ENCODE measurements at places on chromosomes 3 and 15. TPM values are rescaled to one million over a fixed set of nuclear protein-coding genes. Genes with fewer than 3 reads are reported as not detected.
A peak's percentile ranks its signal among the peaks of the same experiment; 100 is the strongest.

ITIH1 gene
- not detected for total RNA-seq

HES1 gene
- 0.34 TPM for total RNA-seq

- no peaks in the 10 kb centered on the region for H3K27me3 ChIP-seq
- no peaks in the 10 kb centered on the region for H3K4me1 ChIP-seq
- DNase-seq: no peak
- no peaks in the 10 kb centered on the region for H3K36me3 ChIP-seq
Observed at GRCh38 chr15:53580366-53580765, 179.1 kb downstream of the WDR72 start.

PAQR5 gene
- total RNA-seq: not detected

TGM4 gene
- total RNA-seq: not detected

EFCC1 gene
- not detected for total RNA-seq

GRCh38 chr15:64225804-64226203 is 63.0 kb upstream of the PPIB start:
- no peak for DNase-seq
- H3K4me3 ChIP-seq: no peak overlapping the region
- peaks cover 9% of the 10 kb centered on the region for H3K4me1 ChIP-seq
- H3K36me3 ChIP-seq: peaks cover 4% of the 10 kb centered on the region

DNA sequence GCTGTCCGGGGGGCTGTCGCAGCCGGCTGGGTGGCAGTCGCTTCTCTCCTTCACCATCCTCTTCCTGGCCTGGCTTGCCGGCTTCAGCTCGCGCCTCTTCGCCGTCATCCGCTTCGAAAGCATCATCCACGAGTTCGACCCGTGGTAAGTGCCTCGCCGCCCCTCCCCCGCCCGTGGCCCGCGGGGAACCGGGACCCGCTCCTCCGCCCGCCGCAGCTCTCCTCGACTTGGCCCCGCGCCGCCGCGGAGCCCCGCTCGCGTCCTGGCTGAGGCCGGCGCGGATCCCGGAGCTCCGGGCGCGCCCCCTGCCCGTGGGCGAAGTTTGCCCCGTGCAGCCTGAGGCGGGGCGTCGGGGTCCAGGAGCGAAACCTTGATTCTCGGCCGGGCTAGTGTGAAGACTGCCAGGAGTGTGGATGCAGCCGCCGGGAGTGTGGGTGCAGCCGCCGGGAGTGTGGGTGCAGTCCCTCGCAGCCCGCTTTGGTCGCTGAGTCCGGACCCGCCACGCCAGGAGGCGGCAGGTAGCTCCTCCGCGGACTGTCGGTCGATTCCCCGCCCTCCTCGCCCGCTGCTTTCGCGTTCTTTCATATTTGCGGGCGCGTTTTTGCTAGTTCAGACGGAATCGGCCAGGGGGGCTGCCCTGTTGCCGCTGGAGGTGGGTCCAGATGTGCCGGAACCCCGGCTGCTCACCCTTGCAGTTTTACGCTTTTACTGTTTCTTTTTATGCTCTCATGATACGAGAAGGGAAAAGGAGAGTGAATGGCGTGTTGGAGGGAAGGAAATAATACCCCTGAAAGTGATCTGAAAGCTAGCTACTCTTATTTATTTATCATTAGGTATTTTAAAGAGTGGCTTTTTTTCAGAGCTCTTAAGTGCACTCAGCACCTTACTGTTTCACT is 692 bp downstream of the STT3B start:
- H3K36me3 ChIP-seq: no peaks in the 10 kb centered on the region
- DNase-seq: peak; percentile 71
- H3K4me3 ChIP-seq: peak overlapping the region; percentile 96
- H3K4me1 ChIP-seq: peaks cover 17% of the 10 kb centered on the region

DNA sequence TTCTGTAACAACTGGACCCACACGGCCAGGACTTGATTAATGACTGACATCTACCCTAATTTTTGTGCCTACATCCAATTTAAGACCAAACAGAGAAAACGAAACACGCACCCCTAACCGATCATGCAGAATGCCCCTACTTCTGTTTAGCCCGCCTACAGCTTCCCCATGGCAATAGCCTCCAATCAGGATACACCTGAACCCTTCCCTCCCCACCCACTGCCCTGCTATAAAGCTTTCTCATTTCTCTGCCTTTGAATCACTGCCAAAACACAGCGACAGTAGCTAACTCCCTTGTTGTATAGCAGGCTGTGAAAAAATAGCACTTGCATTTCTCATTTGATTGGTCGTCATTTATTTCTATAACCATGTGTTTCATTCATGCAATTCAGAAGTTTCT is 45.2 kb upstream of the DPPA4 start:
- H3K27ac ChIP-seq: no peak overlapping the region
- no peaks in the 10 kb centered on the region for H3K27me3 ChIP-seq
- H3K36me3 ChIP-seq: no peaks in the 10 kb centered on the region
- H3K4me3 ChIP-seq: no peak overlapping the region
- peaks cover 2% of the 10 kb centered on the region for H3K4me1 ChIP-seq

DNA sequence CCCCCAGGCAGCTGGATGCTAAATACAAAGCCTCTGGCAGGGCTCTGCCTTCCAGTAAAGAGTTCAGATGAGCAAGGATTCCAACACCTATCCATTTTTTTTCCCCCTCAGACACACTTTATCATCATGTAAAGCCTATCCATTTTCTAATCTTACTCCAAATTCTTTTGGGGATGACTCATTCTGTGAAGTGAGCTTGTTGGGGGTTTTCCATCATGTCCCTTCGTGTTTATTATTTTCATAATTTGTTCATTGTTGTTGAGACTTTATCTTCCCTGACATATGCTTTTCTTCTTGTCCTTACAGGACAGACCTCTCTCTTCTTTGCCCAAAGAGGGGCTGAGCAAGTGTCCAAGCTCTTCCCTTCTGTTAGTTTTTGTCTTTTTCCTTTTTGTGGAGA is 34.7 kb upstream of the SH3BP5 start:
- no peaks in the 10 kb centered on the region for H3K27me3 ChIP-seq
- H3K4me3 ChIP-seq: no peak overlapping the region
- H3K4me1 ChIP-seq: peaks cover under 1% of the 10 kb centered on the region
- DNase-seq: no peak
- H3K27ac ChIP-seq: no peak overlapping the region

- DNase-seq: no peak
- peaks cover 16% of the 10 kb centered on the region for H3K4me1 ChIP-seq
- H3K36me3 ChIP-seq: no peaks in the 10 kb centered on the region
- H3K27me3 ChIP-seq: peaks cover 1% of the 10 kb centered on the region
Observed at GRCh38 chr15:39250460-39251186, 330.3 kb upstream of the THBS1 start.

SHC4 gene
- total RNA-seq: 4.4 TPM

DNA sequence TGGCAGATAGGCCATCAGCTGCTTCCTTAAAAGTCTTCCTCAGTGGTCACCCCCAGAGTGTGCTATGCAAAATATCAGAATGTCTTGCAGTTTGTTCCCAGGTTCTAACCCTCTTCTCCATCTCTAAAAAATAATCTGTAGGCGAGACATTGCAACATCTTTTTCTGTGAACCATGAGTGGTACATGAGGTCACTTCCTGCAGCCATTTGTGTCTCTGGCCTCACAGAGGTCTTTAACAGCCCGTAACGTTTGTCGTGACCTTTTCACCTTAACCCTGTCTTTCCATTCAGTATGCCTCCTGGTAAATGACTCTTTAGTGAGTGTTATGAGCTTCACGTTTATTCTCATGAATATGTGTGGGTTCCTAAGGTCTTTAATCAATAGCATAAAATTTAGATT is 145.4 kb downstream of the KLHL25 start:
- H3K4me3 ChIP-seq: no peak overlapping the region
- DNase-seq: no peak
- H3K27ac ChIP-seq: peak overlapping the region; percentile 72
- no peaks in the 10 kb centered on the region for H3K36me3 ChIP-seq
- peaks cover 6% of the 10 kb centered on the region for H3K4me1 ChIP-seq

- no peak for DNase-seq
- H3K27ac ChIP-seq: no peak overlapping the region
- H3K36me3 ChIP-seq: no peaks in the 10 kb centered on the region
- no peaks in the 10 kb centered on the region for H3K27me3 ChIP-seq
Observed at GRCh38 chr15:48010316-48010715, 110.5 kb upstream of the SLC24A5 start.

DNA sequence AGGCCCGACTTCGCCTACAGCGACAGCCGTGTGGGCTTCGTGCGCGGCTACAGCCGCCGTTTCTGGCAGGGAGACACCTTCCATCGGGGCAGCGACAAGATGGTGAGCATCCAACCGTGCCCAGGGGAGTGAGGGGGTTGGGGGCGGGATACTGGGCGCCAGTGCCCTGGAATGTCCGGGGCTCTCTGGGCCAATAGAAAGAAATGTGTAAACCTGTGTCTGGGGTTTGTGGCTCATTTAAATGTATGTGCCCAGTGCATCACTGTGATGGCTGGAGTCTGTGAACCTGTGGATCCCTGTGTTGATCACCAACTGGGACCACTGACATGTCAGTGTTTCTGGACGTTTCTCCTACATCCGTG is 423 bp downstream of the CHAC1 start:
- peak; percentile 32 for DNase-seq
- peaks cover 19% of the 10 kb centered on the region for H3K27me3 ChIP-seq
- H3K4me3 ChIP-seq: peak overlapping the region; percentile 93
- no peaks in the 10 kb centered on the region for H3K36me3 ChIP-seq

LYSMD2 gene
- total RNA-seq: 0.78 TPM

- H3K36me3 ChIP-seq: no peaks in the 10 kb centered on the region
- no peak overlapping the region for H3K4me3 ChIP-seq
- H3K27ac ChIP-seq: no peak overlapping the region
- DNase-seq: no peak
- peaks cover 11% of the 10 kb centered on the region for H3K27me3 ChIP-seq
Observed at GRCh38 chr3:16990163-16990562, 105.4 kb downstream of the PLCL2 start.

DNA sequence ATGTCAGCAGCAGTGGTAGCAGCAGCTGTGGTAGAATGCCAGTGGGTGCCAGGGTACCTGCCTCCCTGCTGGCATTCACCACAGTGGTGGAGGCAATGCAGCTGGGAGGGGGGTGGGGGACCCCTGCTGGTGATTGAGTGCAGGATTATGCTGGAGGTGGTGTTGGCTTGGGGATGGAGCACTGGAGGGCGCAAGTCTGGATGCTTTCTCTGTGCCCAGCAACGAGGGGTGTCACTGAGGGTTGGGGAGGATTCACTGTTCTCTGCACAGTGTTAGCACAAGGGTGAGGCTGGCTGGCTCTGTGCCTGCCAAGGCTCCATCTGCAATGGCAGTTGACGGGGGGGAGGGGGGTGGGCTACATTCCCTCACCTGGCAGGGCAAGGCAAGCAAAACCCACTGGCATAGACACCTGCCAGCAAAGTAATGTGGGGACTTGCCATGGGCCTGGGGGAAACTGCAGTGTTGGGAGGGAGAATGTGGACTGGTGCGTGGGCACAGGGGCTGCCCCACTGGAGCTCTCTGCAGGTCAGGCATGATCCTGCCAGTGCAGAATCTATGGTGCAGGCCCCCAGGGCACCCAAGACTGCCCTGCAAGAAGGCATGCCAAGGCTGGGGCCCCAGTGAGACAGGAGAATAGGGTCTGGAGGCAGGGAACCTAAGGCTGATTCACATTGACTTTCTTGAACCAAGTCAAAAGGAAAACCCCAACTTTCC is 64.3 kb downstream of the MINDY4B start:
- no peaks in the 10 kb centered on the region for H3K36me3 ChIP-seq
- no peaks in the 10 kb centered on the region for H3K4me1 ChIP-seq
- no peak overlapping the region for H3K27ac ChIP-seq
- peaks cover 2% of the 10 kb centered on the region for H3K27me3 ChIP-seq

GRCh38 chr3:27310688-27311087 is 58.5 kb downstream of the NEK10 start:
- H3K4me1 ChIP-seq: no peaks in the 10 kb centered on the region
- H3K27me3 ChIP-seq: no peaks in the 10 kb centered on the region
- H3K36me3 ChIP-seq: no peaks in the 10 kb centered on the region
- no peak overlapping the region for H3K4me3 ChIP-seq
- H3K27ac ChIP-seq: no peak overlapping the region

GOLGA6D gene
- total RNA-seq: not detected

DNA sequence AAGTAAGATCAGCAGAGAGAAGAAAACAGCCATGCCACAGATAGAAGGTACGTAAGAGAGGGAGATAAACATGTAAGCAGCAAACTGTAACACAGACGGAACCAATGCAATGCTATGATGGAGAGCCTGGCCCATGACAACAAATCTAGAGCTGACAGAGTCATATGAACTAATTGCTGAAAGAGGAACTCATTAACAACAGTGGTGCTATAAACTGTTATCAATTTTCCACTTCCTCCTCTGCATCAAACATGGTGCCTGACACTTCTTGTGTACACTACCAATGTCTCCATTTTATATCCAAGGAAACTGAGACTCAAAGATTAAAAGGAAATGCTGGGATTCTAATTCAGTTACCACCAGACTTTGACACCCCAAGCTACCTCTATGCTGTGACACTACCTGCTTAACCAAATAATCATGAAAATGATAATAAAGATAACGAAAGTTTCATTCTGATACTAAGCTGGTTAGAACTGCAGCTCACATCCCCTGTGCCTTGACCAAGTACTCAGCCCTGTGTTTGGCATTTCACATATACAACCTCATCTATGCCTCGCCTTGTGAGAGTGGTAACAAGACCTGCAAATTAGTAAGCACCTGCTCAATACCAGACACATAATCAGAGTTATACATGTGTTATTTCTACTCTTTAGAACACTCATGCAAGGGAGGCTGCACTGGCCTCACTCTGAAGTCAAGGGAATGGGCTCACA is 79.3 kb downstream of the ANO10 start:
- H3K36me3 ChIP-seq: no peaks in the 10 kb centered on the region
- H3K27me3 ChIP-seq: peaks cover under 1% of the 10 kb centered on the region
- no peak overlapping the region for H3K27ac ChIP-seq
- peaks cover 18% of the 10 kb centered on the region for H3K4me1 ChIP-seq
- no peak overlapping the region for H3K4me3 ChIP-seq

DNA sequence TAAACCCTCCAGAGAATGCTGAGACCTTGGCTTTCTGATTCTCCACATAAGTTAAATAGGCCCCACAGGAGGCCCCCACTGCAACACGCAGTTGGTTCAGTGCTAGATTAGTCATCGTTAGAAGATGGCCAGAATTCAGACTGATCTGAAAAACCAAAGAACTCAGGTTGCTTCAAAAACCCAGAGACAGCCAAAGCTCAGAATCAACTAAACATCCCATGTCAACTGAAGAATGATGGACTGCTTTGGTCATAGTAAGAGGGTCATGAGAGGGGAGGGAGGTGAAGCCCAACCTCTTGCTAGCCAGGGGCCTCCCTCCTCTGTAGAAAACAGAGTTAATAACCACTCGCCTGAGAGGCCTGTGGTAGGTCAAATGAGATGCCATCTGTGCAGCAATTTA is 93.1 kb downstream of the AKAP13 start:
- H3K27ac ChIP-seq: no peak overlapping the region
- DNase-seq: no peak
- peaks cover 31% of the 10 kb centered on the region for H3K4me1 ChIP-seq
- no peaks in the 10 kb centered on the region for H3K36me3 ChIP-seq
- H3K27me3 ChIP-seq: peaks cover 1% of the 10 kb centered on the region
